Stimulated activated CD8-positive, alpha-beta memory T cell treated with anti-CD3 and anti-CD28 coated beads, Interleukin-4, amount 100 ng/mL, for 4 hours (primary cell): ENCODE measurements at places on chromosomes 11 and 22.

GRCh38 chr22:46846832-46847355 is 84.4 kb downstream of the TBC1D22A start:
- DNase-seq, result no peak

- DNase-seq, result no peak
Observed at GRCh38 chr22:28142361-28142961, 223.4 kb upstream of the PITPNB start.

DNA sequence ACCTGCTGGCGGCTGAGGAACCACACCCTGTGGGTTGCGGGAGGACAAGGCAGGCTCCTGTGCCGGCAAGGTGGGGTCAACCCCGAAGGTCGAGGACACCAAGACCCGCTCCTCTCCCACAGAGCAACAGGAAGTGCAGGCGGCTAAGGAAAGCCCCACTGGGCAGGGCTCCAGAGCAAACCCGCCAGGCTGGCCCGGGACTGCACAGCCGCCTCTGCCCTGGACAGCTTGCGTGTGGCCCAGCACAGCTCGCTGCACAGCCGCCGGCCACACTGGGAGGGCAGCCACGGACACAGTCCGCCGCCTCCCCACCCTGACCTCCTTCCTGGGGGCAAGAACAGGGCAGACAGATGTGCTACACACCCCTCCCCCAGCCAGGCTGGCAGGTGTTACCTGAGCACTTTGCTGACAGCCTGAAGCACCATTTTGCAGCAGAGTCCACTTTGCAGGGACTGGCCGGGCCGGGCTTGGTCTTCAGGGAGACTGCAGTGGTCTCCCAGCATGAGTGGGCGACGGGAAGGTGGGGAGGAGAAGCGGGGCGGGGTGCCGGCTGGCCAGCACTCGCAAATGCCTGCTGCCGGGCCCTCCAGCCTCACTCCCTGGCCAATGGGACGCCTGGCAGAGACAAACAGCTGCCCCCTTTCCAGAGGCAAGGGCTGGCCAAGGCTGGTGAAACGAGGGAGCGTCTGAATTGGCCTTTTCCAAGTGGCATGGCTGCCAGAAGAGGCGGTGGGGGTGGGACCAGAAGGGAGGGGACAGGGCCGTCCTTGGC is at the start of gene MOB2:
MOB2 (minus strand) TSS at position 726 of the 772 bp plus-strand sequence; CDS start at position 503, 223 bp downstream.
- no peak for DNase-seq

DNA sequence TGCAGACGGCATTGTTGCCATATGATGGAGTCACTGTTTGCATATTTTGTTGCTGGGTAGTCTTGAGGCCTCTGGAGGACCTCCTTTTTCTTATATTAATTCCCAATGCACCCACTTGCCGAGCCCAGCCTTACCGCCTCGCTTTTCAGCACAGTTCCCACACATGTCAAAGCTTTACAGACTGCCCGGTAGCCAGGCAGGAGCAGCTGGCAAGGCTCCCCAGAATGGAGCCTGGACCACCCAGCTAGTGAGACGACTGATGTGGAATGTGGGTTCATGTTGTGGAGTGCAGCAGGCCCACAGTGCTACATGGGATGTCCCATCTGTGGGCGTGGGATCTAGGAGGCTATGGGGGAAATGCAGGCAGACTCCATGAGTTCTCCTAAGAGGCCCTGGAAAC is 99.4 kb upstream of the MTMR2 start:
- DNase-seq, result no peak

DNA sequence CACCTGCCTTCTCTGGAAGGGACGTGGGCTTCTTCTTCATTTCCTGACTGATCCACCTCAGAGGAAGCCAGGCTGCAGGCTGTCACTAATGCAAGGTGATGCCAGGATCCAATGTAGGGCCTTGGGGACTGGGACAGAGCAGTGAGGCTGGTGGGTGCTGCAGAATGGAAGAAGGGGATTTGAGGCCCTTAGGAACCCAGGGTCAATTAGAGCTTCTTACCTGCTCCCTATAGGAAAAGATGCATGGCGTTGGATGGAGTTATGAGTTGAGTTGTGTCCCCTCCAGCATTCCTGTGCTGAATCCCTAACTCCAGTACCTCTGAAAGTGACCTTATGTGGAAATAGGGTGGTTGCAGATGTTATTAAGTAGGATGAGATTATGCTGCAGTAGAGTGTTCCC is 190.4 kb downstream of the MIAT start:
- no peak for DNase-seq

DNA sequence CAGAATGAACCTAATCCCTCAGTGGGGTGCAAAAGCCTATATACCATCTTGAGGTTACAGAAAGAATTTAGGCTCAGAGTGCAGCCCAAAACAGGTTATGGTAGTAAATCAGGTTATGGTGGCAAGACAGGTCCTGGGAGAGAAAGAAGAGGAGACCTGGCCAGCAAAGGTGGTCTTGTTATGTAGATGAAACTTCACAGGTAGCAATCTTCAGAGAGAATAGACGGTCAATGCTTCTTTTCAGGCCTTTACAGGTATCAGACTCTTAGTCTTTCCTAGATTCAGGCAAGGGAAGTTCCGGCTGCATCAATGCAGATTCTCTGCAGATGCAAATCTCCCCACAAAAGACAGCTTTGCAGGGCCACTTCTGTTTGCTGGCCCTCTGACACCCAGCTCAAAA is 45.8 kb upstream of the SORL1 start:
- DNase-seq, result no peak
